ENCODE measurements at places on chromosomes 4 and X. TPM values are rescaled to one million over a fixed set of nuclear protein-coding genes. Genes with fewer than 3 reads are reported as not detected.
A peak's percentile ranks its signal among the peaks of the same experiment; 100 is the strongest.

DNA sequence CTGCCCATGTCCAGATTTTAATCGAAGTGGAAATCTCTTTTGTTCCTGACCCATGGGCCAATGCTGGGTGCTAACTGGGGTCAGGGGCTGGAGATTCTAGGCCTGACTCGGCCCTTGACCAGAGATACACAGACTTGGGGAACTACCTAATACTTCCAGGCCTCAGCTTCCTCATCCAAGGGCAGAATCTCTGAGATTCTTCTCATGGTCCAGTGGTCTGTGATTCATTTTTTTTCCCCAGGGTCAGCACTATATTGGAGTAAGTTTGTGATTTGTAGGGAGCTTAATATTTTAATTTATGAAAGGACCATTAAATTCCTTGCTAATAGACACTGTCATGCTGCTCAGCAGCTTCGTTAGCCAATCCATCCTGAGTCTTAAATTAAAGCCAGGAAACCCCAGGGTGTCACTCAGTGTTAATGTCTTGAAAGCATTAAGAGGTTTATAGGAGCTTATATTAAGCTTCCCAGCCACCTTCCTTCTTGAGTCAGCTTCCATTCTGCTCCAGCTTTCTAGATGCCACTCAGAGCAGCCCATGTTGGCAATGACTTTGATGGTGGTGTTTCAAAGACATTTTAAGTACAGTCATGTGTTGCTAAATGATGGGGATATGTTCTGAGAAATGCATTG, 27.0 kb upstream of the PROM1 start:
- no peak for DNase-seq

DNA sequence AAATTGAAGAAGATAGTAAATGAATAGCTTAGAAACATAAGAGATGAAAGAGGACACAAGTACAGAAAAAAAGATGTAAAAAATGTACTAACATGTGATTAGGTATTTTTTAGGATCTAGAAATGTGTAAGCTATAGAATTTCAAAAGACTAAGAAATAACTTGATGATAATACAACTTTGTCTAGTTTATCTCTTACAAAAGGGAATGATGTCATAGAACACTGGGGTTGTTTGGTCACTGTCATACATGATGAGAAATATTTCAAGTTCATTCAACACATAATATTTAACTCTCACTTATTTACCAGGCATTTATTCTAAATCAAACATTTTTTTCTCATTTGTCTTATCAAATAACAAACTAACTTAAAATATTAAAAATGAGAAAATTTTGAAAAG, 18.5 kb downstream of the STBD1 start:
- no peak for DNase-seq

- DNase-seq: no peak
These were observed 104.8 kb upstream of the MSX1 start for GRCh38 chr4:4754641-4755040.

DNA sequence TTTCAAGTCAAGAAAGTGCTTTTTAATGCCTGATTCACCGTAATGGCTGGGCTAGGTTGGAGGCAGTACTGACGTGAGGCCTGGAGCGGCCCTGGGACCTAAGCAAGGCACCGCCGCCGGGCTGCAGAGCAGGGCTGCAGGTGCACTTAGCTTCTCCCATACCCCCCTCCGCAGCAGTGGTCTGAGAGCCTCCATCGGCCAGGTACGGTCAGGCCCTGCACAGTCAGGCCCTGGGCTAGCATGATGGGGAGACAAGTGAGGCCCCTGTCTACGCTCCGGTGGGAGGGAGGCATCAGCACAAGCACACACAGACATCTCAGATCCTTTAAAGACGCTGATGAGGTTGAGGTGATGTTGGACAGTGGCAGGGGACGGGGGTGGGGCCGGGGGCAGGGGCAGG, 4.7 kb downstream of the MAEA start:
- no peak for DNase-seq

DNA sequence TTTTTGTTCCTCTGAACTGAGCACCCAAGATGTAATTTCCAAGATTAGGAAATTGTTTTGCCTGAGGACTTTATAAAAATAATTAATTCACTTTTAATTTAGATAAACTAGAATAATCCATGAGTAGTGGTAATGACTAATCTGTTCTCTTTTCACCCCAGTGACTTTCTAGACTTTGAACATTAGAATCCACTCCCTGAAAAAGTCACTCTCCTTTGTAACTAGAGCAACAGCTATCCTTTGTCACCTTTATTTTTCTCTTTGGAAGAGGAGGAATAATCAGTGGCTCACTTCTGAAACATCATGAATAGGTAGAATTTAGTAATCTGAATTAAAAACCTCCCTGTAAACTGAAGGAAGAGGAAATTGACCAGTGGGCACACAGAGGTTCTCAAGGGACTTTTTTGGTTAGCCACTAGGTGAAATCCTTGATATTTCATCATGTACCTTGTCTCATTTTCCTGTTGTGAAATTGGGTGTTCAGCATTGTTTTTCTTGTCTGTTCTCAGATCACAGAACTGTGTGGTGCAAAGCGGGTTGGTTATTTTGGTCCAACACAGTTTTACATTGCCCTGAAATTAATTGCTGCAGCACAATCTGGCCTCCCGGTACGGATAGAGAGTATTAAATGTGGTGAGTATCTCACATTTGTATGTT, 59.4 kb downstream of the REPS2 start:
- DNase-seq: no peak

- DNase-seq: no peak
These were observed 14.0 kb upstream of the DUSP21 start for GRCh38 chrX:44829832-44830231.

- no peak for DNase-seq
These were observed 138.7 kb downstream of the RAP1GDS1 start for GRCh38 chr4:98399915-98400314.

DNA sequence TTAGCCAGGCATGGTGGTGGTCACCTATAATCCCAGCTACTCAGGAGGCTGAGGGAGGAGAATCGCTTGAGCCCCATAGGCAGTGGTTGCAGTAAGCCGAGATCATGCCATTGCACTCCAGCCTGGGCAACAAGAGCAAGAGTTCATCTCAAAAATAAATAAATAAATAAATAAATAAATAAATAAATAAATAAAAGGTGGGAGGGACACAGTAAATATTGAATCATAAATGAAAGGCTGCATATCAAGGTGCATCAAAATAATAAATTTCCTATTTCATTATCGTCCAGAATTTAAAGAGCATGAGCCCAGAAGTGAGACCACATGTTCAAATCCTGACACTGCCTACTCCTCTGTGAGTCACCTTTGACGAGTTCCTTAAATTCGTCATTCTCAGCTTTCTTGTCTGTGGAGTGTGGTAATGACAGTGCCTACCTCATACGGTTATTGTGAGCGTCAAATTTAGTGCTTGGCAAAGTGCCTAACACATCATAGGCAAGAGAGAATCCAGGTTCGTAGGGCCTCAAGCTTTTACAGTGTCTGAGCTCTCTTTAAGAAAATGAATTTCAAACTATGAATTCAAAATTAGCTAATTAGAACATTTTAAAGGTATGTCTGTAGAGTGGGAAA, 49.9 kb downstream of the IL15 start:
- no peak for DNase-seq

DNA sequence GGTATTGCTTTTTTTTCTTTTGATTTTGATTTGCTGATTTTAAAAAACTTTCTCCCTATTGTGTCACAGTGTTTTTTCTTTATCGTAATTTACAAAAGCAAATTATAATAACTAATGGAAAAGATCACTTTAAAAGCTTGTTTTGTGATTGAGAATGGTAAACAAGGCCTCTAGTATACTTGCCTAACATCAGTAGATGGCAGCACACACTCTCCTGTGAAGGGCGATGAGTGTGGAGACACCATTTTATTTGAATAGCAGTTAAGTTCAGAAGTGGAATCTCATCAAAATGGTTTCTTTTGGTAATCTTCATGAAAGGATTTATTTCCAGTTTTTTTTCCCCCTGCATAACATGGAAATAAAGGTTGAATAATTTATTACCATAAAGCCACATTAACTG, 72.3 kb downstream of the PAK3 start:
- DNase-seq: no peak

DNA sequence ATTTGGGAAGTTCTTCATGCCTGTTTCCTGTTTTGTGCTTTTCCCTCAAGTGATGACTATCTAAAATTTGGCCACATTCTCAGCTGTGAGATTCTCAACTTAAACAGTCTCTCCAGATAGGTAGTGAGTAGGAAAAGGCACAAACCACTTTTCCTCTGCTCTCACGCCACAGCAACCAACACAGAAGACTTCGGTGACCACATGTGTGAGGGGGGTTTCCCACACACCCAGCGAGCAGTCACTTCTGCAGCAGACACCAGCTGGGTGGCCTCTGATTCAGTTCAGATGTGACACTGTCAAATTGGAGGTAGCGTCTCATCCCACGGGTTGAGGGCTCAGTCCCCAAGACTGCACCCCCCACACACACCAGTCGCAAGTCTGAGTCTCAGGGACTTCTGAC, 25.1 kb upstream of the CLDN34 start:
- DNase-seq: peak; percentile 70

DNA sequence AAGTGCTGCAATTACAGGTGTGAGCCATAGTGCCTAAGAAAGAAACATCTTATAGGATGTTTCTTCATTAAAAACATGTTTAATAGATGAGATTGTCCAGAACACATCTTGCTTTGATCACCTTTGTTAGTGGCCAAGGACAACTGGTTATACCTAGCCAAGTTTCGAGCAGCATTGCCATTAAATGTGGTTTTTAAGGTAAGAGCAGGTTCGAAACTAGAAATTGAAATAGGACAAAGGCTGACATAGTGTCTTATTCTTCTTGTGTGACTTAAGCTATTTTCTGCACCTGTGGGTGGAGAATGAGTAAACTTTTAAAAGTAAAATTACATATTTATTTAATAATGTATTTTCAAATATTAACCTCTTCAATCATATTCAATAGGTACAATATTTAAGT, 59.0 kb downstream of the RBPJ start:
- DNase-seq: no peak

- peak; percentile 83 for DNase-seq
These were observed 601 bp upstream of the FGFBP2 start for GRCh38 chr4:15963576-15963975.

DNA sequence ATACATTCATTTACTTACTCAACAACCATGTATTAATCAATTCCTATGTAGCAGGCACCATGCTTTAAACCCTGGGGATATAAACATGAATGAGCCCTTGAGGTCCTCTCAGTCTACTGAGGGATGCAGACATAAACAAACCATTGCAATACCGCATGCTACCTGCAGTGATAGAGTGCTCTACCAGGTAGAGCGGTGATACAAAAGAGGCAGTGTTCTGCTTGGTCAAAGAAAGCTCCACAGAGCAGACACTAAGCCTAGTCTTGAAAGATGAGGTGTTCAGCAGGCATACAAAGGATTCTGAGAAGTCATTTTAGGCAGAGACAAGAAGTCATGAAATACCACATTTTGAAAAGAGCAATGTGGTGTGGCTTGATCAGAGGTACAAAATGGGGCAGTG, 26.9 kb upstream of the AMOT start:
- DNase-seq: no peak

DNA sequence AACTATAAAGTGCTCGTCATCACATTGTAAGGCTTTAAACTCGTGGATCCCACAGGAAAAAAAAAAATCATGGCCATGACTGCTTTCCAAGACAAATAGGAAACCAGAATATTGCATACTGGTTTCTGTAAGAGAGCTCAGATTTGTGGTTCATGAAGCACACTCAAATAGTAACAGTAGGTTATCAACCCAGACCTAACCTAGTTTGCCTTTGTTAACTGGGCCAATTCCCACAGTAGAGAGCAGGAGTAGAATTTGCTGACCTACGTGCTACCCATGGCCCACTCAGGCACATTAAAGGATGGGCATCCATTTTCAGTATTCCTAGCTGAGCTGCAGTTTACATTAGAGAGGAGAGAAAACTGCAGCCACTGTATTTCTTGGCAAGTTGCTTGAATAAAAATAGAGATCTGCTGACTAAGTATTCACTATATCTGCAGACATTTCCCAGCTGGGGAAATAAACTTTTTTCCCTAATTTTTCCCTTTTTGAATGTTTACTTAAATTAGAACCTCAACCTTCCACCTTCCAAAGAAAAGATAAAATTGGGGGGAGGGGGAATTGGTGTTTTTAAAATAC, 218.5 kb downstream of the SPANXN3 start:
- DNase-seq: no peak

DNA sequence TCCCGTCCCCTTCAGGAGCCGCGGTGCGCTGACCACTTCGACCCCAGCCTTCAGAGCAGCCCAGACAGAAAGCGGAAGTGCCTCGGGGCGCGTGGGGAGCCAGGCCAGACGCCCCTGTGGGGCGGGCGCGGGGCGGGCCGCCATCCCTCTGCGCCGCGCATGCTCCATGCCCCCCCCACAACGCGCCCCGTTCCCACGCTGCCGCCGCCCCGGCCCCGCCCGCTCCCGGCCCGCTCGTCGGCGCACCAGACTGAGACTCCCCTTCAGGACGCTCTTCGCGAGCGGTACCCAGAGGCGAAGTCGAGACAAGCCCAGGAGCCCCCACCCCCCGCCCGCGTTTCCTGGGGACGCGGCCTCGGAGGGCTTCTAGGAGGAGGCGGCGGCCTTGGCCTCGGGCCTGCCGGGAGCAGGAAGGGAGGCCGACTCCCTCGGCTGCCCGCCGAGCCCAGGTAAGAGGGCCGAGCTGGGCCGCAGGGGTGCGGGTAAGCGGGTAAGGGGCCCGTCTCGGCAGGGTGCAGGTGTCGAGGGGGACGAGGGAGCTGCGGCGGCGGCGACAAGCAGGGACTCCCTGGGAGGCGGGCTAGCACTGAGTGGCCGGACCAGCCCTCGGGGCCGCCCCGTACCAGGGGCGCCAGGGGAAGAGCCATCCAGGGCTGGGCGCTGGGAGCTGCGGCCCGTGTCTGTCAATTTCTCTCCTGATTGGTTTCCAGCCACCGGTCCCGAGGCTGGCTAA, at the start of gene ZFP92:
Gene ZFP92, plus strand, starts transcription at position 218 of the 733 bp plus-strand sequence. CDS start 6,851 bp downstream, outside the sequence.
- DNase-seq: peak; percentile 42

DNA sequence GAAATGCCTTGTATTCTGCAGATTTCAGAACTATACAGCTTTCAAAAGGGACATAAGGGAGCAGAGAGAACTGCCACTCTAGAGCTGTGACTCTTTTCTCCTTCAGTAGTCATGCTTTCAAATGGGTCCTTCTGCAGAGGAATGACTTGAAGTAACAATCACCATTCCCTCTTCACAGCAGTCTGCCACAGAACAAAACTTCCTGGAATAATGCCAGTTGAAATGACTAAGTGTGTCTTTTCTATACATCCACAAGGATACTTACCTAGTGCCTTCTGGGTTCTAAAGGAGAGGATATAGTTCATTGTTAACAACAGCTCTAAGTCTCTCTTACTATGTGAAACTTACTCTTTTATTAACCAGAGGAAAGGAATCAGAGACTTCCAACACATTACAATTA, 515.4 kb upstream of the ATOH1 start:
- DNase-seq: no peak

DNA sequence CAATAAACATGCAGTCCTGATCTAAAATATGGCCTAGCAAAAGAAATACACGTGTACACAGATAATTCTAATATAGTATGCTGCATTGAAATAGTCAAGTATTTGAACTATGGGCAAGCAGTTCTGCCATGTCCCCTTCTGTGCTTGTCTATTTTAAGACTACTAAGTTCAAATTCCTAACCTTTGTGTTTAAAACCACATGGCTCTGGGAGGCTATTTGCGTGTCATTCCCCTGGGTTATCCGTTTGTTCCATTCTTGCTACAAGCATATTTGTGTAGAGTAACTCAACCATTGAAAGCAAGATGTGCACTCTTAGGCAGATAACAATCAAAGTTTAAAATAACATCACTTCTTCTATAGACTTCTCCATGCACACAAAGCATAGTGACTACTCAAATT, 25.4 kb upstream of the TBC1D1 start:
- DNase-seq: no peak

Gene FAM9B
- not detected for total RNA-seq

Gene ERCC6L
- 14.4 TPM for total RNA-seq

Gene RTL9
- total RNA-seq: not detected

Gene DMD
- total RNA-seq: not detected

Gene DNASE1L1
- 22.5 TPM for total RNA-seq

Gene ETFDH
- total RNA-seq: 19.5 TPM

Gene NSG1
- 17.8 TPM for total RNA-seq

Gene ETDA
- total RNA-seq: not detected
